GM12891 (cell line): ENCODE measurements at places on chromosomes 6 and 20.

DNA sequence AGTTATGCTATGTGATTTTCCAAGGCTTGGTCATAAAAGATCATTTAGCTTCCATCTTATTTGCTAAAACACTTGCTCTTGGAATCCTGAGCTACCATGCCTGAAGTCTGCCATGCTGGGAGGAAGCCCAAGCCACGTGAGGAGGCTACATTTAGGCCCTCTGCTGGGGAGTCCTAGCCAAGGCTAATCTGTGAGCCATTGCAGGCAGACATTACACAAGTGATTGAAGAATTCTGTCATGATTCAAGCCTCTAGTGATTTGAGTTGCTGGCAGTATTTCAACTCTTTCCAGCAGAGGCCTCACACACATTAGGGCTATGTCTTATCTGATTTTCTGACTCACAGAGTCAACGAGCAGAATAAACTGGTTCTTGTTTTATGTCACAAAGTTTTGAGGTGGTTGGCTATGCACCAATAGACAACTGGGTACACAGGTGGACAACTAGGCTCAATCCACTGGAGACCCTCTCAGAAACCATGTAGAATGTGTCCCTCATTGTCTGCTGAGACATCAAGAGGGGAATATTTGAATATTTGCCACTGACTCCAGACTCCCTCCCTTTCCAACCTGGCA, 227.2 kb upstream of the SULF2 start:
- no peak for DNase-seq

- no peak for DNase-seq
These were observed 656 bp downstream of the RTEL1 start for GRCh38 chr20:63658749-63659187.

GRCh38 chr6:105330364-105330763, 72.5 kb downstream of the PREP start:
- no peak for DNase-seq

GRCh38 chr20:45091366-45091765, 9.6 kb downstream of the KCNS1 start:
- DNase-seq = no peak

DNA sequence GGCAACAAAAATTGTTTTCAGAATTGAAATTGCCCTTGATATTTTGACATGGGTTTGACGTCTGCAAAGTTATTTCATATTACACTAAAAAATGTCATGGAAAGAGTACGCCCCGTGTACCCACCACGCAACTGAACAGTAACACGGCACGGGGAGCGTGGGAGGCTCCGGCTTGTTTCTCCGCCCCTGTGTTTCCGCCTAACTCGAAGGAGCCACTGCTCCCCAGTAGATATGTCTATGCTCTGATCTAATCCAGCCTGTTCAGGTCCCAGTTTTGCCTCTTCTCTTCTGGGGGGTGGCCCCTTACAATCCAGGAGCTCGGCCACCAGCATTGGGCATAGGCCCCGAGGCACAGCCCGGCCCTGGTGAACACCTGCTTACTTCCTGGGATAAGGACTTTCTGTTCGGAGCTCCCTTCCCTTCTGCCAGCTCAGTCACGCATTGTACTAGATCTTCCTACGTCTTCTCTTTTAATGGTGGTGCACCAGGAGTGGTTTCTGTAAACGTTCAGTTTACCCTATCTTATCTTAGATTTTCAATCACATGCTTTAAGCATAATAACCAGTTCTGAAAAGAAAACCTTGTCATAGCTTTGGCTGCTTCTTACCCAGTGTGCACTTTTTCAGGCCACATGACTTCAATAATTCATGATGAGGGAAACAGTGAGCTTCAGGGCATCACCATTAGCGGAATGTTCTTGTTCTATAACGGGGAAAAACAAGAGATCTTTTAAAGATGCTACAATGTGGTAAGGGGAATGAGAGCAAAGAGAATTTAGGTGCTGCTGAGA, 43.9 kb upstream of the EXOC2 start:
- no peak for DNase-seq

GRCh38 chr6:36716476-36717093, 19.0 kb downstream of the RAB44 start:
- no peak for DNase-seq

- DNase-seq = no peak
These were observed 955 bp upstream of the SLC26A8 start for GRCh38 chr6:36025260-36025931.

DNA sequence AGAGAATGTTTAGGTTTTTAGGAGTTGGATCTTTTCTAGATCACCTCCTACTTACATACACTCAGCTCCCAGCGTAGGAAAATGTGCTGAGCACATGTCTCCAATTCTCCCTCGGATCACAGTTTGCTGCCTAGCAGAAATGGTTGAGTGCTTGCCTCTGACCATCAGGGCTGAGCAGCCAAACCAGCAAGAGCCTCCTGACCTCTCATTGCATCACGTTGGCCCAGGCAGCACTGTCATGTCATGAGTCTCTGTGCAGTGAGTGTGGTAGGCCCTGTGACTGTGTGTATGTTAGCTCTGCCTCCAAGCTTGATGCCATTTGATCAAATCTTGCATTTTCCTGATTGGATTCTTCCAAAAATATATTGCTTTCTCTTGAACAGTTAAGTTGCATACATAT, 112.0 kb downstream of the LRRC1 start:
- no peak for DNase-seq

DNA sequence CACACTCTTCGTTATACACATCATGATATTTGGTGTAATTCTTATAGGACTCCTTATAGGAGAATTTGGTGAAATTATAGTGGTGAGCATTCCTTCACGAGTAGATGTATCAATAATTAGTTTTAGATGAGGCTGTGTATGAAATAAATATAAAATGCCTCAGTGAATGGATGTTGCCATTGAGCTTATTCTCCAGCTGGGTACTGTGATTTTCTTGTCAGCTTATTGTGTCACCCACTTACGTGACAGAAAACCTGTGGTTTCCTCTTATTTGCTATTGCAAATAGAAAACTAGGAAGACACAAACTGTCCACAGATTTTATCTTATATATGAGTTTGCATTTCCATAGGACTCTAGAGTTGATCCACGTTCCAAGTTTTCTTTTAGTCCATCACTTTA, 439.9 kb upstream of the RNF217 start:
- no peak for DNase-seq

- no peak for DNase-seq
These were observed 53.3 kb downstream of the SOD2 start for GRCh38 chr6:159639721-159640120.

GRCh38 chr20:14235355-14235754, 102.1 kb downstream of the FLRT3 start:
- no peak for DNase-seq

DNA sequence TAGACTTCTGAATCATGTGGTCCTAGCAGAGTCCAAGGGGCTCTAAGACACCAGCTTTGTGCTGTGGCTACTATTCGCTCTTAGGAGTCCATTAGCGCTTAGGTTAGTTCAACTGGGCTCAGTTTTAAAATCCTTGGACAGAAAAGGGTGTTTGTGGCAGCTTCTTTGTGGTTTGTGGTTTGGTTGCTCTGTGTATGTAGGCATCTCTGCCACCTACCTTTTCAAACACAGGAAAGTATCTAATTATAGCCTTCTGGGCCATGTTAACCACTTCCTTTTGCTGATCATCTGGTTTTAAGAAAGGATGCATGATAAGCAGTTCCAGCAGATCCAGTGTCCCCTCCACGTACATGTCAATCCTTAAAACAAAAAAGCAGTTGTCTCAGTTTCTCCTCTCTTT, 10.8 kb downstream of the GSTA4 start:
- no peak for DNase-seq

- no peak for DNase-seq
These were observed 8.1 kb downstream of the TLDC2 start for GRCh38 chr20:36883977-36884535.

DNA sequence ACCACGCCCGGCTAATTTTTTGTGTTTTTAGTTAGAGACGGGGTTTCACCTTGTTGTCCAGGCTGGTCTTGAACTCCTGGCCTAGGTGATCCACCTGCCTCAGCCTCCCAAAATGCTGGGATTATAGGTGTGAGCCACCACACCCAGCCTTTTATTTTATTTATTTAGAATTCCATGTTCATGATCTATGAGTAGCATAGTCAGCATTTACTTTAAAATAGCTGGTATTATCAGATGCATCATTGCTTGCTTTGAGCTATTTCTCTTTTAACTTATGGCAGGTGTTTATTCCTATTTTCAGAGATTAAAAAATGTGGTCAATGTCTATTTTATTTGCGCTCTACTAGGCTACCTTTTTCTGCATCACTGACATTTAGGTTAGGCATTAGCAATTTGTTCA, 152.0 kb downstream of the UTRN start:
- DNase-seq = no peak

DNA sequence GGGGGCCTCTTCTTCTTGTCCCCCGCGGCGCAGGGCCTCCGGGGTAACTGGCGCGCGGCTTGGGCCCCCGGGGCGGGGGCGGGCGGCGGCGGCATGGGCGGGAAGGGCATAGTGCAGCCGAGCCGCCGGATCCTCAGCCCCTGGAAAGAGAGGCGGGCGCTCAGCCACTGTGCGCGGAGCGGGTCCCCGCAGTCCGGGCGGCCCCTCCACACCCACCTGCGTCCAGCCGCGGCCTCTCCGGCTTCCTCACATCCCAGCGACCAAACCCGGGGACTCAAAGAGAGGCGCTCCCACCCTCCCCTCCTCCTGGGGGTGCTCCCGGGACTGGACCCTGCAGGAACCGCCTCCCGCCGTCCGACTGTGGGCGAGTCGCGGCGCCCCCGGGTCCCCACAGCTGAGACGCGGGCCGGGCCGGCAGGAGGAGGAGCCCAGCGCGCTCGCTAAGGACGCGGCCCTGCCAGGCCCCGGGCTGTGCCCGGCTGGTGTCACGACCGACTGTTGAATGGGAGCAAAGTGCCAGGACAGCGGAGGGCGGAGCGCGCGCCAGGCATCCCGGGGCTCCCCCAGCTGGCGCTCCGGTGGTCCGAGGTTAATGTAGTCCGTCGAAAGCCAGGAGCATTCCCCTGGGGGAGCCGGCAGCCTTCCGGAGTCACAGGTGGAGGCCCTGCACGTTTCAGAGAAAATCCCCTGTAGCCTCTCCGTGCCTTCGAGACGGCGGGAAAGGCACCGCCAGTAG, at the start of gene PRR18:
Gene PRR18 (minus strand): TSS at position 360 of the 736 bp plus-strand sequence. CDS start 250 bp downstream, at position 110.
- peak; percentile 46 for DNase-seq
